ENCODE measurements at places on chromosomes 16 and 17.

GRCh38 chr17:55580596-55581133 lies 69.4 kb upstream of the SMIM36 start:
- H3K27ac ChIP-seq: no peak overlapping the region
- H3K36me3 ChIP-seq: no peaks in the 10 kb centered on the region
- peaks cover 7% of the 10 kb centered on the region for H3K27me3 ChIP-seq
- DNase-seq: no peak
- H3K4me3 ChIP-seq: no peak overlapping the region

DNA sequence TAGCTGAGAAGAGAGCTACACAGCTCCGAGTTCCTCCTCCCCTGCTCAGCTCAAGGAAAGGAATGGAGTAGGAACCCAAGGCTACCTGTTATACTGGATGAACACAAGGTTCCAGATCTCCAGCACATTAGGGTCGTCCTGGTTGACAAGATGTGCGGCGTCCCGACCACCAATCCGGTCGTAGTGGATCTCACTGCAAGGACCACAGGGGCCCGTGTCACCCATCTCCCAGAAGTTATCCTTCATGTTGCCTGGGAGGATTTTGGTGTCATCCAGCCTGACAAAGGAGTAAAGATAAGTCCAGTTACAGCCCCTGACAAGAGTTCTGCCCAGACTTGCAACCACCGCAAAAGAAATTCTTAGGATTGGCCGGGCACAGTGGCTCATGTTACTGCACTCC lies 17.6 kb downstream of the AARS1 start:
- H3K27me3 ChIP-seq: no peaks in the 10 kb centered on the region
- peaks cover 67% of the 10 kb centered on the region for H3K36me3 ChIP-seq
- DNase-seq: no peak
- no peak overlapping the region for H3K27ac ChIP-seq

DNA sequence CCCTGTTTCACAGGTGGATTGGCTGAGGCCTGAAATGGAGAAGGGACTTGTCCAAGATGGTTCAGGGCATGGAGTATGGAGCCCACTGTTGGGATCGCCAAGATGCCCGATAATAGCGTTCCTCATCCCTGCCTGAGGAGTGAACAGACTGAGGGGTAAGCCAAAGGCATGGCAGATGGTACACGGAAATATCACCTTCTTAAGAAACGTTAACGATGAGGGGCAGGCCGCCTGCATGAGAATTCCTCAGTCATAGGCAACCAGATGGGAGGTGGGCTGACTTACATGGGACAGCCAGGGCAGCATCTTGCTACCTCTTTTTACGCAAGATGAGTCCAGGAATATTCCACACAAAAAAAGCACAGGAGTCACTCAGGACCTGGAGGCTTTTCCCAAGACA lies 188.1 kb downstream of the CCDC182 start:
- DNase-seq: no peak
- no peak overlapping the region for H3K4me3 ChIP-seq
- H3K4me1 ChIP-seq: peaks cover 23% of the 10 kb centered on the region
- no peak overlapping the region for H3K27ac ChIP-seq

- H3K27me3 ChIP-seq: no peaks in the 10 kb centered on the region
- H3K27ac ChIP-seq: peak overlapping the region; percentile 47
- H3K4me3 ChIP-seq: no peak overlapping the region
- H3K4me1 ChIP-seq: no peaks in the 10 kb centered on the region
- peaks cover 45% of the 10 kb centered on the region for H3K36me3 ChIP-seq
Observed at GRCh38 chr17:76397687-76398522, 13.5 kb downstream of the SPHK1 start.

- no peaks in the 10 kb centered on the region for H3K36me3 ChIP-seq
- DNase-seq: no peak
- H3K4me1 ChIP-seq: no peaks in the 10 kb centered on the region
- no peak overlapping the region for H3K27ac ChIP-seq
Observed at GRCh38 chr16:64964126-64964540, 157.7 kb downstream of the CDH11 start.

Measured in activated CD8-positive, alpha-beta T cell treated with anti-CD3 and anti-CD28 coated beads, Interleukin-2, amount 10 ng/mL, durations not matched to agents 7 days and 5 days (primary cell).